Epithelial cell of alveolus of lung (primary cell): ENCODE measurements at places on chromosomes 3 and 15. TPM values are rescaled to one million over a fixed set of nuclear protein-coding genes. Genes with fewer than 3 reads are reported as not detected.

The ST6GAL1 gene
- total RNA-seq, result 6.9 and 13.0 TPM in 2 replicates

The PDHB gene
- 68.0 and 108 TPM in 2 replicates for total RNA-seq

The ADAMTS17 gene
- total RNA-seq, result 0.26 TPM in 1 of 2 replicates, not detected in the other

The IGDCC3 gene
- 0.08 TPM in 1 of 2 replicates, not detected in the other for total RNA-seq

The SLC9C1 gene
- total RNA-seq, result 0.26 TPM in 1 of 2 replicates, not detected in the other

The GABRR3 gene
- not detected in 2 replicates for total RNA-seq
